ENCODE measurements at places on chromosomes 4 and X.

DNA sequence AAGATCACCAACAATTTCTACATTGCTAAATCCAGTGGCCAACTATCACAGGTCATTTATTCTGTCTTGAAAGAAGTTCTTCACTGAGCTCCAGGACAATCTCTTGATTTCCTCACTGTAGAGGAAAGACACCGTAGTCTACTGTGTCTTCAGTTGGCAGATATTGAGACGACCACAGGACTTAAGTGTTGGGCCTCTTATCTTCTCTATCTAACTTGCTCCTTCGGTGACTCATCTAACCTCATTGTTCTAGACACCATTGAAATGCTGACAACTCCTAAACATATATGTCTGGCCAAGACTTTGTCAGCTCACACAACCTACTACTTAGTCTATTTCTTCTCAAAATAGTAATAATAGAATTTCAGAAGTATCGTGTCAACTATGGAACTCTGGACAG is 425.8 kb downstream of the ARAP2 start:
- DNase-seq: no peak

DNA sequence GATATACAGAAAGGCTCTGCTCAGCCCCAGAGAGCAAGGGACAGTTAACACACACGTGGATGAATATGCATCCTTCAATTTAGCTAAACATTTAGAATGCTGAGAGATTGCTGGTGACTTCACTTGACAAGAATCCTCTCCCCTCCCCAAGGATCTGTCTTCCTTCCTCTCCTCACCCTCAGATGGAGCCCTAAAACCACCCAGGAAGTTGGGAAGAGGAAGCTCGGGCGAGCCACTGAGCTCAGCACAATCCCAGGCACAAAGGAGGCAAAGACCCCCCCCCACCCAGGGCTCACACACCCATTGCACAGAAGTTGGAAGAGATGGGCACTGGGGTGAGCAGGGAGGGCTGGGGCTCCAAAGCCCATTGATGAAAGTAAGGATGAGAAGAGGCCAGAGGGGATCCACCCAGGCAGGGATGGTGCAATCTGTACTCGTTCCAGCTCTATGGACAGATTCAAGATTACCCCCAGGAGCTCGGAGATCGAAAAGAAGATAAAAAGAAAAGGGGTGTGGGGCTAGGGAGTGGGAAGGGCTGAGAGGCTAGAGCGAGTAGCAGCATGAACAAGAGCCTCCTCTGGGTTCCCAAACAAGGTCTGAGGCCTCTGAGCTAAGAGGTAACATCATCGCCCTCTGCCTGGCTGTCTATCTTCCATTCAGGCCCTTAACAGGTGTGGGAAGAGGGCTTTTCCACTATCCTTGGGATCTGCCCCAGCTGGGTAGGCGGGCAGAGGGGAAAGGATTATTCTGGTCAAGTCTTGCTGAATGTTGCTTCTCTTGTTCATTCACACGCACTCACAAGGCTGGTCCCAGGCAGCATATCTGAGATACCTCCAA is 1.2 kb downstream of the TFE3 start:
- no peak for DNase-seq

DNA sequence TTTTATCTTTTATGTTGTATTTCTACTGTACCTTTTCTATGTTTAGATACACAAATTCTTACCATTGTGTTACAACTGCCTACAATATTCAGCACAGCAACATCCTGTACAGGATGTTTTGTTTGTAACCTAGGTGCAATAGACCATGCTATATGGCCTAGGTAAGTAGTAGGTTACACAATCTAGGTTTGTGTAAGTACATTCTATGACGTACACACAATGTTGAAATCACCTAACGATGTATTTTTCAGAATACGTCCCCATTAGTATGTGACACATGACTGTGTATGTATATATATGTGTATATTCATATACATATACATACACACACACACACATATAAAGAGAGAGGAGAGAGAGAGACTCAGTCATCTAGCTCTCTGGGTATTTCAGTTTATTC is 103.5 kb downstream of the CLNK start:
- DNase-seq: no peak

DNA sequence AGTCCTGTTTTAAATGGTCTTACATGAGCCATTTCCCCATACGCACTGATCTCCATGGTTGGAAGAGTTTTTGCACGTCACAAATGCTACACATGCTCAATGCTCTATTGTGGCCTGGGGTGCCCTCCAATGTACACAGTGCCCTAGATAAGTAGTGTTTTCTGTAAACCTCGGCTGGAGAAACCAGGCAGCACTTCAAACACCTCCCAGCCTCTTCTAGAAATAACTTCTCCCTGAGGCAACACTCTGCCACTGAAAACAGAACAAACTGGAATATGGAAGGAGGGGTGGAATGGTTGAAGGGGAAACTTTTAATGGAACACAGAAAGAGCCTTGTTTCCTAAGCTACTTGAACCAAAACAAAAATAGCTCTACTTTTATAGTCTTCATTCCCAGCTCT is 123.9 kb upstream of the CBR4 start:
- DNase-seq: no peak

DNA sequence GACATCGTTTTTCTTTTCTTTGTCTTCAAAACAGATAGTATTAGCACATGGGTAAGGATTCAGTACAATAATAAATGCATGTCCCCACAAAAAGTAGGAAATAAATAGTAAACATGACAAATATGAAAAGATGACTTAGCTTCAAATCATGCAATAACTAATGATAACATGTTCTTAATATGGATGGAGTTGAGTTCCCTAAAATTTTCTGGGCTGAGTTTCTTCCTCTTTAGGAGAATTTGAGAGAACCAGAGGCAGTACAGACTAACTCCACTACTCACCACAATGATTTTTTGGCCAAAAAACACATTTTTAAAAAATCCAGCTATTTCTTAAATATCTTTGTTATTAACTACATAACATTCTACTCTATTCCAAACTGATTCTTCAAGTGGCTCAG is 432.3 kb upstream of the HS3ST1 start:
- DNase-seq: no peak

DNA sequence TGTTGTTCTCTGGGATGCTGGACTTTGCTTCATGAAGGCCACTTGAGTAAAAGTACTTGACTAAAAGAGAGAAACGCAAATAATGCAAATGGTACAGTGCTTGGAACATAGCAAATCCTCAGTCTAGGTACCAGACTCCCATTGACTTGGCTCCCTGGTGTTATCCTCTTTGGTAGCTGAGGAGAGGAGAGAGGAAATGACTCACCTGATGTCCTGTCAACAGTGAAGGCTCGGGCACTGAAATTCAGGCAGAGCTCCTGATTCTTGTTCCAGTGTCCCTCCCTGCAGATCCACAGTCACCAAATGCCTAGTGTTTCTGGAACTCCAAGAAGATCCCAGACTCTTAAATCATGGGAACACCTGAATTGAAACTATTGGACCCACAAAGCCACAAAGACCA is 22.5 kb upstream of the TCEAL4 start:
- DNase-seq: no peak

DNA sequence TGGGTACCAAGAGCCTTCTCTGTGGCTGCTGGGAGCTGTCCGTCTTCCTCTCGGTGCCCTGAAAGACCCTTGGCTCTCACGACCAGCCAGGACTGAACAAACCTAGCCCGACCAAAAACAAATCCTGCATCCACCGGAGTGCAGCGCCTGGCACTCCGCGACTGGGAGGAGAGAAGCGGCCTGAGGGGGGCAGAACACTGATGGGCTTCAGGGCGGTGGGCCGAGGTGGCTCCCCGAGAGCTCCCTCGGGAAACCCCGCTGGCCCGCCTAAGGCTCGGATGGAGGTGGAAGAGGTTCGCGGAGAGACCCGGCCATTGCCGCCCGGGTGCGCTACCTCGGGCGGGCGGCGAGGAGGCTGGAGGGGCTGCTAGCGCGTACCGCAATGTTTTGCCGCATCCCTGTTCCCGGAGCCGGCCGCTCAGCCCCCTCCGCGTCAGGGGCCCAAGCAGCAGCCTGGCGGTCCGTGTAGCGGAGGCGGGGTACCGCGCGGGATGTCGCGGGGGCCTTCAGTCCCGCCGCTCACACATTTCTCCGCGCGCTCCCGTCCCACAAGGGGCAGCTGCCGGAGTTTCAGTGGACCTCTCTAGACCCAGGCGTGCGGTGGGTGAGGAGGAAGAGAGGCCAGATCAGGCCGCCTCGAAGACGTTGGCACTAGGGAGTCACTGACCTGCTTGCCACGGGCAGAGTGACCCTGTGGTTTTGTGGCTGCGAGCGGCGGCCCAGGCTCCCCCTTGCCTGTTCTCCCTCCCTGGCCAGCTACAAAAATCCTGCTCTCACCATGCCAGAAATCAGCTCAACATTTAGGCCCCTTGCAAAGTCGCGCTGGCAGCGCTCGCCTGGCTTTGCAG is 2.2 kb downstream of the SLITRK4 start:
- no peak for DNase-seq

GRCh38 chr4:10421344-10422055 is 35.7 kb downstream of the ZNF518B start:
- no peak for DNase-seq

GRCh38 chr4:41176340-41176739 is 38.0 kb downstream of the APBB2 start:
- DNase-seq: no peak

- DNase-seq: no peak
These were observed 11.8 kb downstream of the EDA start for GRCh38 chrX:69627744-69628143.

DNA sequence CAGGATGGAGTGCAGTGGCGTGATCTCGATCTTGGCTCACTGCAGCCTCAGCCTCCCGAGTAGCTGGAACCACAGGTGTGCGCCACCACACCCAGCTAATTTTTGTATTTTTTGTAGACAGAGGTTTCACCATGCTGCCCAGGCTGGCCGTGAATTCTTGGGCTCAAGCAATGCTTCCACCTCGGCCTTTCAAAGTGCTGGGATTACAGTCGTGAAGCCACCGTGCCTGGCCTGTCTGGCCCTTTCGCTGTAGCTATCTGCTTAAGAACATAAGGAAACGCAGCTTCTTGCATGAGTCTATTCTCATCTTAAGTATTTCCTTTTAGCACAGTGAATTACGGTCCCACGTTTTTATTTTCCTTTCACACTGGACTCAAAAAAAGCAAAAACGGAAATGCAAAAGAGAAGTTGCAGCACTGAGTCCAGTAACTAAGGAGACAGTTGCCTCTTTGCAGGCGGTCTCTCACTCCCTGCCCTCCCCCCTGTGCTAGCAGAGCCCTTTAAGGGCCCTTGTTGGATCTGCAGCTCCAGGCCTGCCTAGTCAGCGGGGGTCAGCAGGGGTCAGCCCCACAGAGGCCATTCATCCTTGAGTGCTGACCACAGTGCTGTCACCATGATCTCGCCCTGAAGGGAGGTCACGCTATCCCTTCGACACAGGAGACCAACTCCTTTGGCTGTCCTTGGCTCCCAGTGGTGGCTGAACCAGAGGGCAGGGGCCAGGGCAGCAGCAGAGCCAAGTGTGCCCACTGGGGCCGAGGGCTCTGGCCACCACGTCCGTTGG is 21.8 kb upstream of the TBC1D14 start:
- no peak for DNase-seq

GRCh38 chrX:115690511-115691216 is 129.7 kb downstream of the PLS3 start:
- no peak for DNase-seq

- no peak for DNase-seq
These were observed 19.7 kb downstream of the CPEB2 start for GRCh38 chr4:15021946-15022345.

- DNase-seq: no peak
These were observed 480.4 kb downstream of the TRIML1 start for GRCh38 chr4:188619456-188620149.

GRCh38 chrX:107442914-107443527 is 6.4 kb upstream of the FRMPD3 start:
- DNase-seq: no peak

DNA sequence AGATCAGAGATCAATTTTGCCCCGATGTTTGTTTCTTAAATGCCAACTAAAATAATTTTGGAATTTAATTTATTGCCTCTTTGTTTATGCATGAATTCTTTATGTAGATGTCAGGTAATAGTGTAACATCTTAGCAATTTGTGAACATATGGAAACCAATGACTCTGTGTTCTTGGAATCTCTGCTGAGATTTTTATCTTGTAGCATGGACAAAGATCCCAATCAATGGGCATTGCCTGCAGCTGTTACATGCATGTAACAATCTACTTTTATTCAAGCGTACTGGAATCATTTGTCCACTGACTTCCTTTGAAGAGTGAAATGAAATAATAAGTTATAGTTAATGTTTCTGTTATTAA is 61.6 kb upstream of the ARSJ start:
- DNase-seq: no peak

- no peak for DNase-seq
These were observed 1962.5 kb downstream of the ARAP2 start for GRCh38 chr4:34281826-34282225.

- DNase-seq: no peak
These were observed 642.3 kb upstream of the CPEB2 start for GRCh38 chr4:14359991-14360390.
